ENCODE measurements at places on chromosomes 3 and 15.

- no peak overlapping the region for H3K4me3 ChIP-seq
- H3K27me3 ChIP-seq = no peaks in the 10 kb centered on the region
- DNase-seq = no peak
- H3K4me1 ChIP-seq = no peaks in the 10 kb centered on the region
- no peaks in the 10 kb centered on the region for H3K36me3 ChIP-seq
These were observed 66.2 kb upstream of the TSC22D2 start for GRCh38 chr3:150341891-150342290.

- DNase-seq = no peak
- no peak overlapping the region for H3K4me3 ChIP-seq
- no peaks in the 10 kb centered on the region for H3K36me3 ChIP-seq
These were observed 39.0 kb upstream of the TRAK1 start for GRCh38 chr3:42052132-42052483.

DNA sequence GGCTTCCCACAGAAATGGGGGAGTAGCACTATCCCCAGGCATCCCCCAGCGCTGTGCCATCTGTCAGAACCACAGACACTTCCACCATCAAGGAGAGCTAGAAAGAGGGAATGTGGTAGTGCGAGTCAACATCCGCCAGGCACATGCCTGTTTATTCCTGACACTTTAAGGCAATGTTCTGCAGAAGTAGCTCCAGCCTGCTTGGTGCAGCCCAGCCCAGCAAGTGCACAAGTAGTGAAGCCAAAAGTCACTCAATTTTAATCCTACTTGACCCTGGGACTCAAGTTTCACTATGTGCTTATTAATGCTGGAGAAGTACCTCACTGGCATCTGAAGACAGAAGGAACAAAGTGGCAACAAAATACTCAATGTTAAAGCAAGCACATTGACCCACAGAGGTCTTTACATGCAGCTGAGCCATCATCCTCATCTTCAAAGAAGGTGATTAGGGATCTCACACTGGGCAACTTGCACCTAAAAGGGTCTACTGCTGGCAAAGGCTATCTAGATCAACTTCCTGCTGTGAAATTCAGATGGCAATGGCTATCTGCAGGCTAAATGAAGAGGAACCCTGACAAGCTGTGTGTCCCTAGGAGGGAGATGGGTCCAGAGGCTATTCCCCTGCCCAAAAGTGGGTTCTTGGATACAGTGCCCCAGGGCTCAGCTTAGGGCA, 61.4 kb upstream of the CLDN18 start:
- no peak overlapping the region for H3K4me3 ChIP-seq
- 0 out of 2 replicates have a peak, but pooled peaks cover 7% of the 10 kb centered on the region for H3K27me3 ChIP-seq
- H3K4me1 ChIP-seq = no peaks in the 10 kb centered on the region
- H3K27ac ChIP-seq = no peak overlapping the region
- no peak for DNase-seq

DNA sequence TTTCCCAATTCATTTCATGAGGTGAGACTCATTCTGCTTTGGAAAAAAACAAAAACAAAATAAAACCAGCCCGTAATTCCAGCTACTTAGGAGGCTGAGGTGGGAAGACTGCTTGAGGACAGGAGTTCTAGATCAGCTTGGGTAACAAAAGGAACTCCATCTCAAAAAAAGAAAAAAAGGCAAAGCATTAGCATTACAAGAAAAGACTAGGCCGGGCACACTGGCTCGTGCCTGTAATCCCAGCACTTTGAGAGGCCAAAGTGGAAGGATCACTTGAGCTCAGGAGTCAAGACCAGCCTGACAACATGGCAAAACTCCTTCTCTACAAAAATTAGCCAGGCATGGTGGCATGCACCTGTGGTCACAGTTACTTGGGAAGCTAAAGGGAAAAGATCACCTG, 33.9 kb downstream of the TRPM7 start:
- no peaks in the 10 kb centered on the region for H3K4me1 ChIP-seq
- no peak overlapping the region for H3K27ac ChIP-seq
- H3K4me3 ChIP-seq = no peak overlapping the region
- DNase-seq = no peak

GRCh38 chr3:112136959-112137693, 4.1 kb upstream of the GCSAM start:
- no peaks in the 10 kb centered on the region for H3K27me3 ChIP-seq
- H3K27ac ChIP-seq = no peak overlapping the region
- no peaks in the 10 kb centered on the region for H3K4me1 ChIP-seq
- no peaks in the 10 kb centered on the region for H3K36me3 ChIP-seq
- DNase-seq = peak; percentile 84

Data from SJCRH30 (cell line).